ENCODE measurements at places on chromosomes 1 and 21. TPM values are rescaled to one million over a fixed set of nuclear protein-coding genes. Genes with fewer than 3 reads are reported as not detected.

GRCh38 chr1:113156368-113156767 lies 83.4 kb downstream of the LRIG2 start:
- no peak for ATAC-seq

Gene BATF3
- total RNA-seq = 3.9 TPM

Gene FCRL1
- total RNA-seq = not detected

Gene SLFNL1
- 0.35 TPM for total RNA-seq

DNA sequence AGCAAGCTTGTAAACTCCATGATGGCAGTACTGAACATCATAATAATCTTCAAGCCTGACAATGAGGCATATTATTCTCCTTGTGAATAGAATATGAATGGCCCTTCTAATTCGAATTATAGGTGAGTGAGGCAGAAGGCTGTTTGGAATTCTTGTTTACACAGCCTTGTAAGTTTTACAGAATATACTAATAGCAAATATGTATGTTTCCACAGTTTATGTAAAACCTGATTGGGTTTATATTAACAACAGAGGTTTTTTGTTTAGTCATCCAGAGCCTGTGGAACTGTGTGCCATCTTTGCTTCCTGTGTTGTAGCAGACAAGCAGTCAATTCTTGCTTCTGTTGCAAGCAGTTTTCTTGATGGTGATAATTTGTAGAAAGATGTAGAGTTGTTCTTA lies 8.0 kb downstream of the OSBPL9 start:
- ATAC-seq = no peak

DNA sequence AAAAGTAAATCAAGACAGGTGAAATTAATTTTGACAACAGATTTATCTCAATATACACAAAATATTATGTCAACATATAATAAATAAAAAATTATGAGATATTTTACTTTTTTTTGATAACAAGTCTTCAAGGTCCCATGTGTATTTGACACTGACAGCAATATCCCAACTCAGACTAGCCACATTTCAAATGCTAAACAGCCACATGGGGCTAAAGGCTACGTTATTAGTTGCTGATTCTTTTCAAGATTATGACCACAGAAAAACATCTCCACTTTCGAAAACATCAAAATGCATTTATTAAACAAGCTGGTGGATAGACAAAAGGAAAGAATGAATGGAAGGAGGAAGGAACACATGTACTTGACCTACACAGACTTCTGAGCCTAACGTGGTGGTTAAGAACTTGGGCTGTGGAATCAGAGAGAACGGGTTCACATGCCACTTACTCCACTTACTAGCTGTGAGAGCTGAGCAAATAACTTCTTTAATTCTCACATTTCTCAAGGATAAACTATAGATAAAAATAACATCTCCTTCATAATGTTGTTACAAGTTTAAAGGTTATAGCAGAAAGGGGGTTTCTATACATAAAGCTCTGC lies 13.4 kb downstream of the PTPN14 start:
- ATAC-seq = no peak

DNA sequence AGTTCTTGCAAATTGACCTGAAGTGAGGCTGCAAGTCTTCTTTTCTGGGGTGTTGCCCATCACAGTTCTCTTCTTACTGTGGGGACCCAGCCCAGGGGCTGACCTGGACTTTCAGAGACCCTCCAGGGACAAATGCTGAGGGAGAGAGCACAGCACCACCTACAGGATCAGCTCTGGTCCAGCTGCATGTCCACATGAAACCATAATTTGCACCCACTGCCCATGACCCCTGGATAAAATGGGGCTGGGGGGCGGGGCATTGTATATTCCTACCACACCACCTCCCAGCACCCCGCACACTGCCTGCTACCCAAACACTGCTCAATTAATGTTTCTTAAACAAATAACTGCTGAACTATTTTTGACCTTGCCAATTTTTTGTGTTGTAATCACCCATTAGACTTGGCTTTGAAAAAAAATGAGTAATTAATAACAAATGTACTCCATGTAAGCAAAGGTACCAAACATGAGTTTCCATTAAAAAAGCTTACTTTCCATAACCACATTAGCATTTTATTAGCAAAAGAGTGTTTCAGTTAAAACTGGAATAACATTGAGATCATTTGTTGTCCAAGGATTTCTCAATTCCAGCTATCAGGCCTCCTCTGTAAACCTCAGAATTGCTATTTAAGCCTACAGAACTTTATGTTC lies 168.0 kb upstream of the RAB4A start:
- peak; percentile 22 for ATAC-seq

DNA sequence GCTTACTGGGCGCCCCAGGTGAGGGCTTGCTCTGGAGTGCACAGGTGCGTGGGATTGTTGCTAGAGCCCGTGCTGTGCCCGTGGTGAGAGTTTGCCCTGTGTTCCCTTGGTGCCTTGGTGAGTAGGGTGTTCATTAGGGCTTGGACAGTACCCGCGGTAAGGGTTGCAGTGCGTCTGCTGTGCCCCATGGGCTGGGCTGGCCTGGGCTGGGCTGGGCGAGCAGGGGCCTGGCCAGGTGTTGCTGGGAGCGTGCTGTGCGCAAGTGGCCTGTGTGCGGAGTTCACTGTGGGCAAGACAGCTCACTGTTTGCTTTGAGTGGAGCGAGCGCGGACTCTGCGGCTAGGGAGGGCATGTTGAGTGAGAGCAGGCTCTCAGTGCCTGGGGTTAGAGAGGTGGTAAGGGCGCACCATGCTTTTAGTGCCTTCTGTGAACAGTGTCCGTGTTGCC lies 725 bp downstream of the CR1L start:
- ATAC-seq = no peak

DNA sequence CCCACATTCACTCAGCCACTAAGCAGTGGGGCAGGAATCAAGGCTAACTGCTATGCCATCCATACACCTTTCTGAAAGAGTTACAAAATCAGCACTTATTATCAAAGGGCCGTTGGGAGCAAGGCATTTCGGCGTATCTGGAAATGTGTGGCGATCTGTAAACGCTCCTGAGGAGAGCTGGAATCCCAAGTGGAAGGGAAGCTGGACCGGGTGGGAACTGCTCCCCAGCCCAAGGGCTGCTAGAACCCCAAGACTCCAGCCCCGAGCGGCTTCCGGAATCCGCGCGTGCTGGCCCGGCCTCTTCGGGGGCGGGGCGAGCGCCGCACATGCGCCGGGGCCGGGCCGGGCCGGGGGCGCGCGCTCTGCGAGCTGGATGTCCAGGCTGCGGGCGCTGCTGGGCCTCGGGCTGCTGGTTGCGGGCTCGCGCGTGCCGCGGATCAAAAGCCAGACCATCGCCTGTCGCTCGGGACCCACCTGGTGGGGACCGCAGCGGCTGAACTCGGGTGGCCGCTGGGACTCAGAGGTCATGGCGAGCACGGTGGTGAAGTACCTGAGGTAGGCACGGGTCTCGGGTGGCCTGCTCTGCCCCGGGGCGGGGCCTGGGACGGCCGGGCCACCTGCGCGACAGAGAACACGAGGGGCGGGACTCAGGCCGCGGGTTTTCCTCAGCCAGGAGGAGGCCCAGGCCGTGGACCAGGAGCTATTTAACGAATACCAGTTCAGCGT lies at the start of gene NAXE:
Gene NAXE, plus strand, starts transcription at position 345 of the 726 bp plus-strand sequence. Its CDS starts 29 bp downstream, at position 374.
- ATAC-seq = peak; percentile 96

GRCh38 chr1:55480029-55480795 lies 265.0 kb upstream of the USP24 start:
- no peak for ATAC-seq

Gene CCDC28B
- total RNA-seq = 6.7 TPM

Gene BCL10
- total RNA-seq = 21.3 TPM

Gene TMEM61
- 2.5 TPM for total RNA-seq

GRCh38 chr1:223301371-223301770 lies 62.6 kb downstream of the SUSD4 start:
- ATAC-seq = no peak

Gene PM20D1
- not detected for total RNA-seq

Gene PRDM15
- 2.9 TPM for total RNA-seq
